ENCODE measurements at places on chromosomes 6 and 20.
A peak's percentile ranks its signal among the peaks of the same experiment; 100 is the strongest.

GRCh38 chr20:24948939-24949679, at the start of gene CST7:
Gene CST7 (plus strand): TSS chr20:24949269. CDS start chr20:24949506, 237 bp downstream.
- DNase-seq: peak; percentile 65

DNA sequence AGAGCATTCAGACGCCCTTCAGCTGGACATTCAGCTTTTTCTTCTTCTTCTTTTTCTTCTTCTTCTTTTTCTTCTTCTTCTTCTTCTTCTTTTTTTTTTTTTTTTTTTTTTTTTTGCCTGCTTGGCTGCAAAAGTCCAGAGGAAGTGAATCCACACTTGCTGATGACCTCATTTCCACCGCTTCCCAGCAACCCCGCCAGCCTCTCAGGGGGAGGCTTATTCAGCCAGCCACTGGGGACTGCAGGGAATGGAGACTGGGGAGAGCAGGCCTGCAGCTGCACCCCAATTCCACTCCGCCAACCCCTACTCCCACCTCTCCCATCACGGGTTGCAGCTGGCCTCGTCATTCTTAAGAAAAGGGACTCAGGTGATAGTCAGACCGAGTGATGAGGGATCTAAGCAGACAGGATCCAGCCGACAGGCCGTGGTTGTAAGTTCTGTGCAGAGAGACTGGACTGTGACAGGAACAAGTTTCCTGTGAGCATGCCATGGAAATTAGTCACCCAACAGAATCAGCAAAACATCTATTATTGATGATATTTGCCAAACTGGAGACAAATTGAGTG, 59.0 kb upstream of the QKI start:
- peak; percentile 83 for DNase-seq

- DNase-seq: no peak
Measured at GRCh38 chr20:38759106-38759505, 10.8 kb downstream of the ACTR5 start.

- no peak for DNase-seq
Measured at GRCh38 chr6:9914951-9915350, 499.9 kb downstream of the TFAP2A start.

GRCh38 chr20:31440012-31440659, at the start of gene DEFB123:
Gene DEFB123 (plus strand): TSS chr20:31440632. CDS start chr20:31440699, 67 bp downstream.
- no peak for DNase-seq

- no peak for DNase-seq
Measured at GRCh38 chr6:140318408-140318807, 944.0 kb upstream of the CITED2 start.

- peak; percentile 47 for DNase-seq
Measured at GRCh38 chr6:136113736-136114173, 136.4 kb downstream of the MTFR2 start.

- DNase-seq: peak; percentile 40
Measured at GRCh38 chr6:144007478-144008119, 460 bp downstream of the PLAGL1 start.

- no peak for DNase-seq
Measured at GRCh38 chr20:52031563-52032303, 159.8 kb downstream of the ZFP64 start.

DNA sequence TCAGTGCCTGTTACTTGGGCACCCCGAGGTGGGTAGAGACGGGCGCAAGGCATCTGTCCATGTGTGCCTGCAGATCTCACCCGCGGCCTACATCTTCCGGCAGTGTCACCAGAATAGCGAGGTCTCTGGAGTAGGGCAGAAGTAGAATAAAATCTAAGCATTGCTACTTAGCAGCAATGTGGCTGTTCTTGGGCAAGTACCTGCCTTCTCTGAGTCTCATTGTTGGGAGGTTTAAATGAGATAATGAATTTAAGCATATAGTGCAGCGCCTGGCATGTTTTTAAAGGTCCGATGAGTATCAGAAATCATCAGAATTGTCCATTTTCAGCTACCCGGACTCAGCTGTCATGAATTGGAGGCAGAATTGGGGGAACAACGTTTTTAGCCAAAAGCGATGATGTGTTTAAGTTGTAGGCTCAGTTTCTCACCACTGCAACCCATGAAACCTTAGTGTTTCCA, 800 bp downstream of the ABCC10 start:
- no peak for DNase-seq

GRCh38 chr6:134452906-134453305, 135.0 kb upstream of the SGK1 start:
- DNase-seq: no peak

- peak; percentile 67 for DNase-seq
Measured at GRCh38 chr20:8718279-8718678, 350.6 kb upstream of the PLCB4 start.

DNA sequence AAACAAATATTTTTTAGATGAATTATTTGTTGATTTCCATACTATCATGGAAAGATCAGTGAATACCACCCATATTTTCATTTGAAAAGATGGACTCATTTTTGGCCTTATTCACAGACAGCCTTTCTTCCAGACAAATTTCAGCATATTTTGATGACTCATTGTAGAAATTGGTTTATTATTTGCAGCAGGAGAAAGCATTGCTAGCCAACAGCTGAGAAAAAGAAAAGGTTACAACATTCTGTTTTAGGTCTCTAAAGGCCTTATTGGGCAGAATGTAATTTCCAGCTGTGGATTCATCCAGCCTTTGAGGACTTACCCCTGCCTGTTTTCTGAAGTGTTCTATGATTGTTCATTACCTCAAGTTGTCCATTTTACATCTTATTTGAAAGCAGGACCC, 201.9 kb downstream of the PLCB4 start:
- DNase-seq: no peak

- no peak for DNase-seq
Measured at GRCh38 chr20:257419-257818, at the start of gene DEFB132. Gene DEFB132 (plus strand): TSS chr20:257724. CDS start chr20:257779, 55 bp downstream.

- DNase-seq: peak; percentile 56
Measured at GRCh38 chr6:53728570-53729194, 63.1 kb upstream of the KLHL31 start.

GRCh38 chr20:50536333-50536732, 26.1 kb downstream of the PTPN1 start:
- DNase-seq: no peak

- DNase-seq: no peak
Measured at GRCh38 chr20:45672765-45673164, 2.7 kb upstream of the WFDC11 start.

DNA sequence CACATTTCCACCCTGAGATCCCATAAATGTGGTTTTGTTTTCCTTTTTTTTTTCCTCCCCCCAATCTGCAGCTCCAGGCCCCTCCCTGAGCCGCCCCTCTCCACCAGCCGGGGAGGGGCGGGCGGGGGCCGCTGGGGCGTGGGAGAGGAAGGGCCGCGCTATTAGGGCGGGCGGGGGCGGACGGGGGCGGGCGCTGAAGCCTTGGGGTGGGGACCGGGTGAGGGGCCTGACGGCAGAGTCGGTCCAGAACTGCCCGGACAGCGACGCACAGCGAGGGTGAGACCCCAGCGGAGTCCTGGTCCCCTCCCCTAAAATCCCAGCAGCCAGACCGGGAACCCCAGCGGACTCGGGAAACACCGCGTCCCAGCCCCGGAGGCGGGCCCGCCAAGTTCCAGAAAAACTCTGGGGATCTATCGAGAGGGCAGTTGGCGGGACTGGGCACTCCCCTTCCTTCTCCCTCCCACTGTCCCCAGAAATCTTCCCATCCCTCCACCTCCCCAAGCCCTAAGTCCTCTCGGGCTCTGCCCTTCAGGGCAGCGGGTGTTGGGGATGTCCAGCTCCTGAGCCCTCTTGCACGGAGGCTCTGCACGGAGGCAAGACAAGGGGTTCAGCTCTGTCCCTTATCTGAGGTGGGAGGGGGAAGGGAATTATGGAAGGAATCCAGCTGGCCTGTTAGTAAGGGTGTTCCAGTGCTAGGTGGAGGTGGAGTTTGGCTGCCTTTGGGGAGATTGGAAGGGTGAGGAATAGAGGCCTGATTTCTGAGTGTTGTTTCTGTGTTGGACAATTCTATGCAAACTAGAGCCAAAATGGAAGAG, at the start of gene PRICKLE4:
TSS of gene PRICKLE4 (plus strand) at position 232 of the 815 bp plus-strand sequence. CDS start 2,692 bp downstream, outside the sequence.
- peak; percentile 69 for DNase-seq

GRCh38 chr6:145734486-145735355, 599 bp downstream of the EPM2A start:
- peak; percentile 94 for DNase-seq

- DNase-seq: no peak
Measured at GRCh38 chr20:32442630-32443373, 84.7 kb downstream of the ASXL1 start.

DNA sequence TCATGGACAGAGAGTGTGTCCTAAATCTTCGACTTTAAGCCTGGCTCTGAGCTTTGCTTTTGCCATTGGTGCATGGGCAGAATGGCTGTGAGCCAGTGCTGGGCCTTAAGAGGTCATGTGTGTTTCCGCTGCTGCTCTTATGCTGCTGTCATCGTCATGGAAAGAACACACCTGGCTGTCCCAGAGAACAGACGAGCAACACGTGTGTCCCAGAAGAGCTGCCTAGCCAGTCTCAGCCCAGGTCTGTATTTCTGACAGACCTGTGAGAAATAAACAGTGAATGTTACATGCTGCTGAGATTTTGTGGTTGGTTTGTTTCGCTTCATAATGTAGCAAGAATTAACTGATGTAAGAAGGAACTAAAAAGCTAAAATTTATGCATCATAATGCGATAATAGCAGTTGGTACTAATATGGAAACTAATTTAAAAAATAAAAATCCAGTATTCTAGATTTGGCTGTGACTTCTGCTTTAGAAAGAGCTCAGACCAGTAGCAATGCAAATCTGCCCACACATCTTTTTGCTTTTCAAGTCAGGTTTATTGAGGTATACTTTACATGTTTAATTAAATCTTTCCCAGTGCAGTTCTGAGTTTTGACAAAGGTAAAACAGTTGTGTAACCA, 11.5 kb upstream of the SCP2D1 start:
- DNase-seq: no peak

- DNase-seq: no peak
Measured at GRCh38 chr20:15889514-15890256, 683.6 kb downstream of the KIF16B start.

DNA sequence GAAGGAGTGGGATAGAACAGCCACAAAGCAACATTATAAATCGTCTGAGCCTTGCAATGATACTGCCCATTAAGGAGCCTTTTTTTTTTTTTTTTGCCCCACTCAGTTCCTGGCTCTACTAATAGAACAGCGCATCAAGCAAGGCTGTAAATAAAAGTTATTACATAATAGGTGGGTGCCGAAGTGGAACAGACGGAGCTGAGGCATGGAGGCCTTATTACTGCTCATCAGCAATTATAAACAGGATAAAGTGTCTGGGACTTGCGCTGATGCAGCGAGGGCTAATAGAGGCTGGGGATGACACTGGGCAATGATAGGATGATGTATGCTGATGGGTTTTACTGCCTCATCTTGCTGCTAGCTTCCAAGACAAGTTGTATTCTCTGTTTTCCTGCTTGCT, 272.1 kb downstream of the ZFAND3 start:
- DNase-seq: no peak

DNA sequence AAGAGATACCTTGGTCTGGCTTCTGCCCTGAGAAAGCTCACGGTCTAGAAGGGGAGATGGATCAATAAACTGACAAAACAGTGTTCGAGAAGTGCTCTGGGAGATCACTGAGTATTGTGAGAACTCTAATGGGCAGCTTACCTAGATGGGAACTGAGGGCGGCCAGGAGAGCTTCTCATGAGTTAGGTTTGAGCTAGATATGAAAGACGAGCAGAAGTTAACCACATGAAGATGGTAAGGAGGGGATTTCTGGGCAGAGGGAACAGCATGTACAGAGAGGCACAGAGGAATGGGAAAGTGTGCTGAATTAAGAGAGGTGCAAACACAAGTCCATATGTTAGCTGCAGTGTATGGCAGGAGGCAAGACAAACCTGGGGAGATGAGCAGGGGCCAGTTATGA, 11.9 kb downstream of the ZFAND3 start:
- no peak for DNase-seq

GRCh38 chr6:16270178-16270794, 31.9 kb downstream of the GMPR start:
- no peak for DNase-seq

- DNase-seq: no peak
Measured at GRCh38 chr20:31781945-31782344, 37.2 kb upstream of the MYLK2 start.

GRCh38 chr6:6758915-6759654, 170.6 kb downstream of the LY86 start:
- no peak for DNase-seq

GRCh38 chr20:17189976-17190695, 36.7 kb upstream of the PCSK2 start:
- DNase-seq: no peak

DNA sequence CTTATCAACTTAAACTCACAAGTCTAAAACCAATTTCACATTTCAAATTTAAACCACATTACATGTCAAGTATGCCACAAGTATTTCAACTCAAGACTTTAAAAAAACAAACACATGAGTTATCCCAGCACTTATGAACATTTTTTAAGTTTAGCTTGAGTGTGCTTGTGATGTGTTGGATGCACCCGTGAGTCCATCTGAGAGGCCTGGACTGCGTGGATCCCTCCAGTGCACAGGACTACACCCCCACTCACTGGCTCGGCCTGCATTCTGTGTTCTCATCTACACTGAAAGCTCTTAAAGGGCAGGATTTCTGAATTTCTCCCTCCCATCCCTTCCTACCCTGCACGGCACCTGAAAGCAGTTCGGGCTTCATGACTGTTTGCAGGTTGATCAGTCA, 128.8 kb upstream of the CD93 start:
- DNase-seq: no peak

DNA sequence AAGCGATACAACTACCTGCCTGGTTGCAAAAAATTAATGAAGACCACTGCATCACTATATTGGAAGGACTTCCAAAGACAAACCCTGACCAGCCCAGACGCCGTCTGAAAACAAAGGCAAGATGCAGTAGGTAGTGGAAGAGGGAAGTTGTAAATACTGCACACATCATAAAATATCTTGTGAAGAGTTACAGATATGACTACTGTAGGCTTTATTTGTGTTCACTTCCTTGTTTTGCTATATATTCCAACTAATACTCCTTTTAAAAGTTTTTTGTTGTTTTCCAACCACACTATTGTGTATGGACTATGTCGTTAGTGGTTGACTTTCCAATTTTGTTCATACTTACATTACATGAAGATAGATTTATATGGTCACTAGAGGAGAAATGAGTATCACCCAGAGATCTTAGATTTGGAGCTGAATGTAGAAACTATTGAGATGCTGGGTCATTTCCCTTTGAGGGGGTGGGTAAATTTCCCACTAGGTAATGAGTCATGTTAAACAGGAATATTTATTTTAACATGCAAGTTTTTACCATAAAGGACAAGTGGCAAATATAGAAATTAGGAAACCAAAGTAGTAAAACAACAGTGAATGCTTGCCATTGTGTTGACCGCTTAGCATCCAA, 16.6 kb upstream of the TXLNB start:
- no peak for DNase-seq

- DNase-seq: no peak
Measured at GRCh38 chr6:130159956-130160355, 62.8 kb downstream of the SAMD3 start.

- no peak for DNase-seq
Measured at GRCh38 chr6:56714273-56714672, 71.6 kb upstream of the DST start.

GRCh38 chr6:16419636-16420336, 181.4 kb downstream of the GMPR start:
- DNase-seq: no peak

Data from Right ventricle myocardium superior (tissue), 1 donor.